NCI-H510A (cell line): ENCODE measurements at places on chromosomes 1 and 21.

- DNase-seq: no peak
Observed at GRCh38 chr1:53073868-53074311, 11.9 kb downstream of the PODN start.

DNA sequence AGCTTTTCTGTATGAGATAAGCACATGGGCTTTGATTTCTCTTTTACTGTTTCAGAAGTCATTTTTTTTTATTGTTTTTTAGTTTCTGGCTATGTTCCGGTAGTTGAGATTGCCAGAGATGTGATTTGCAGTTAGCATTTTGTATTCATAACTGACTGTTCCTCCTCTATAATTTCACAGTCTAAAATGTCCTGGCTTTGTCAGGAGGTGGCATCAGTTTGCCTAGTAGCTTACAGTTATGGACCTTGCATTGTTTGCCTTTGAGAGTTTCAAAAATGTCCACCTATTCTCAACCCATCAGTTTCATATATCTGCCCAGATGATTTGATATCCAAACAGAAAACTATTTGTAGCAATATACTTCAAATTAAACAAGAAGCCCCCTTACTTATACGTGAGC is 39.5 kb upstream of the ST6GALNAC3 start:
- no peak for DNase-seq

DNA sequence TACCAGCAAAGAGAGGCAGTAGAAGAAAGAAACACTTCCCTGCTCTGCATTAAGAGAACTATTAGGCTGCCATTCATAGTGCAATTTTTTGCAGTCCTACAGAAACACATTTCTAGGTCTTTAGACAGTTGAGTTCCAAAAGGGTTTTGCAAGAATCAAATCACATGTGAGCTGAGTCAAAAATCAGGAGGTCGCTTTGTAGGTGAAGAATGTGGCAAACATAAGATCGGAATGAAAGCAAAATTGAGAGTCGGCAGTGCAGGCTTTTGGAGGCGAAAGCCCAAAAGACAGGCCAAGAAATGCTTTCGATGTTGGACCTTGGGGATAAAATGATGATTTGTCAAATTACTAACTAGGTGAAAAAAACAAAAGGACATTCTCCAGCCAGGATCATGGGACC is 213.5 kb upstream of the NRIP1 start:
- DNase-seq: no peak

DNA sequence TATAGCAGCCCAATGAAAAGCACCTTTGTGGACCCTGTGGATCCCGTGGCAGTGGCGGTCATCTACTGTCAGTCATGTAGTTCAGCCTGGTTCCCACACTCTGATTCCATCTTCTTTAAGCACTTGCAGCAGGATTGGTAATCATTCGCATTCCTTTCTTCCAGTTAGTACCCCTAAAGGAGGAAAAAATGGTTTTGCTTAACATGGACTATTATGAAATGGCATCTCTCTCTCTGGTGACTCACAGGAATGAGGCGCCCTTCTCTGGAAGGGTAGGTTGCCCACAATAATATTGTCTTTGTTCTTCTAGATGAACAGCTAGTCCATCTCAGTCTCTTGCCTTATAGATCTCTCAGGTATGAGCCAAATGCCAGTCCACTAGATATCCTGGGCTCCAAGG is 127.9 kb upstream of the MROH9 start:
- no peak for DNase-seq

GRCh38 chr1:200337410-200337809 is 72.4 kb downstream of the ZNF281 start:
- DNase-seq: no peak

DNA sequence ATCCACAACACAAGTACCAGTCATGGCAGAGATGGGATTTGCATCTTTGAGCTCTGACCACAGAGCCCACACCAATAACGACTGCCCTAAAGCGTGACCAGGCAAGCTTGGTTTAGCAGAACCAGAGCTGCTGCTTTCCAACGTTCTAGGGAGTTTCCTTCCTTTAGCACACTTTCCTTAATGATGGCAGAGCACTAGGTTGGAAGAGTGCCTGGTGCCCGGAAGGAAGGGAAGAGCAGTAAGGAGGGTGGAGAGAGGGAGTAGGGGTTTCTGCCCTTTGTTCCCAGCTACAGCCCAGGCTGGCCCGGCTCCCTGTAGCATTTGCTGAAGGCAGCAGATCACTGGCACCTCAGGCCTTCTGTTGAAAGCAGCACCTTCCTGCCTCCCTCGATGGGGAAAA is 6.1 kb upstream of the EVA1C start:
- no peak for DNase-seq

DNA sequence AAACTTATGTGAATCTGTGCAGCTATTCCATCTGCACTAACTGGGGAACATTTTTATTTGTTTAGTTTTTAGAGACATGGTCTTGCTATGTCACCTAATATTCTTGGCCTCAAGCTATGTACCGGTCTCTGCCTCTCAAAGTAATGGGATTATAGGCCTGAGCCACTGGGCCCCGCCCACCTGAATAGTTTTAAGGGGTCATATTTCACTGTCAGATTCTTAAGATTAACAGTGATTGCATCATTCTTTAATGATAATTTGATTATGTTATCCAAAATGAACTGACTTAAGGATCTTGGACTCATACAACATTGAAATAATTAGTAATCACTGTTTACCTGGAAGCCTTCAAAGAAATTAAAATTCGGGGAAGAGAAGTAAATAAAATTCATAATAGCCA is 12.6 kb upstream of the KLF18 start:
- no peak for DNase-seq

GRCh38 chr1:194830387-194830786 is 1644.0 kb upstream of the B3GALT2 start:
- DNase-seq: no peak

DNA sequence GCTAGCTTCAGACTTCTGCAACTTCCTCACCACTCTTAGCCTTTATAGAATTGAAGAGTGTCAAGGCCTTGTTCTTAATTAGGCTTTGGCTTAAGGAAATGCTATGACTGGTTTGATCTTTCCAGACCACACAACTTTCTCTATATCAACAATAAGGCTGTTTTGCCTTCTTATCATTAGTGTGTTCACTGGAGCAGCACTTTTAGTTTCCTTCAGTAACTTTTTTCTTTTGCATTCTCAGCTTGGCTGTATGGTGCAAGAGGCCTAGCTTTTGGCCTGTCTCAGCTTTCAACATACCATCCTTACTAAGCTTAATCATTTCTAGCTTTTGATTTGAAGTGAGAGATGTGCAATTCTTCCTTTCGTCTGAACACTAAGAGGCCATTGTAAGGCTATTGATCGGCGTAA is 8.6 kb downstream of the PRKACB start:
- DNase-seq: no peak

GRCh38 chr1:211701733-211702132 is 26.3 kb upstream of the NEK2 start:
- no peak for DNase-seq
